ENCODE measurements at places on chromosomes 2 and 18.

DNA sequence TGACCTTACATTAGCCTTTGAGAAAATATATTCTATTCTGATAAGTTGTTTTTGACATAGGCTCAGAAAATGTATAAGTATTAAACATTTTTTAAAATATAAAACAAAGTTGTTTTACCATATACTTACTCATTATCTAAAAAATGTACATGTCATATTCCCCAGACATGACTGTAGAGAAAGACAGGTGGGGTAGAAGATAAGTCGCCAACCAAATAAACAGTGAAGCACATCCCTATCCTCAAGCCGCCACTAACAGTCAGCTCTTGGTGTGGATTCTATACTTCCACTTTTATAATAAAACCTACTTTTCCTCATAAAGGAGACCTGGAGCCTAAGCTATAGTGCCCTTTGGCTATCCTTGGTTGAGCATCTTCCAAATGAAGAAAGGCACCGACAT is 26.4 kb downstream of the GDF7 start:
- DNase-seq, result no peak

DNA sequence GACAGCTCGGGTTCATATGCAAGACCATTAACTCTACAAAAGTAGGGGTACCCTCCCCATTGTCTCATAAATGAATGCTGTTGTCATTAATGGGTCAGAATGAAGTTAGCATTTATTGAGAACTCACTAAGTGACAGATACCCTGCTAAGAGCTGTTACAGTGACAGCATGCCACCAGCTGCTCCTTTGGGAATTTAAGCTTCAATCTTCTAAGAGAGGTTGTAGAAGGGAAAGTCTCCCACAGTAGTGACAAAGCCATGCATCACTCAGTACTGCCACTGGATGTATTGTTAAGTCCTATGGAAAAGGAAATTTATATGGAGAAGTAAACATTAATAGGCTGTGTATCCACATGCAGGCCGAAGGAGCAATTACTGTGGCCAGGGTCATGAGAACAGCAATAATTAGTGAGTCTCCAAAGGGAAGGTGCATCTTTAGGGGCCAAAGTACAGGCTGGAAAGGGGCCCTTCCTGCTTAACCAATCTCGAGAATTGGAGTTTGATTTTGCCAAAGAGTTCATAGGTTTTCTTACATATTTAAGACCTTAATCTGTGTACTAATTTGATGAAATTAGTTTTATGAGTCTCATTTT is 64.5 kb upstream of the FAM124B start:
- no peak for DNase-seq

GRCh38 chr2:156399224-156399949 is 36.8 kb upstream of the GPD2 start:
- DNase-seq, result no peak

DNA sequence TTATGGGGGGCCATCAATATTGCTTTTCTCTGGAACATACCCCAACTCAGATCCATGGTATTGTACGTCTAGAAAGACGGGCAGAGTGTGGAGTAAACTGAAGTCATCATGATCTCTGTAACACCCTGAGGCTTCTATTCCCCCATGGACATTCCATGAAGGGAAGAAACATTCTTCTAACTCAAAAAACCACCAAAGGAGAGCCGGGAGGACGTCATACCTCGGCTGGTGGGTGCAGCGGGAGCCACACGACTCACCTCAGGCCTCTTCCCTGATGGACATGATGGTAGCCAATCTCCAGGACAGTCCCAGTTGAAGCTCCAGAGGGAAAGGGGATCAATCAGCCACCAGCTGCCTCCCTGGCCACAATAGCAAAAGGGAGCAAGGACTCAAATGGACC is 127.3 kb downstream of the MREG start:
- DNase-seq, result no peak

DNA sequence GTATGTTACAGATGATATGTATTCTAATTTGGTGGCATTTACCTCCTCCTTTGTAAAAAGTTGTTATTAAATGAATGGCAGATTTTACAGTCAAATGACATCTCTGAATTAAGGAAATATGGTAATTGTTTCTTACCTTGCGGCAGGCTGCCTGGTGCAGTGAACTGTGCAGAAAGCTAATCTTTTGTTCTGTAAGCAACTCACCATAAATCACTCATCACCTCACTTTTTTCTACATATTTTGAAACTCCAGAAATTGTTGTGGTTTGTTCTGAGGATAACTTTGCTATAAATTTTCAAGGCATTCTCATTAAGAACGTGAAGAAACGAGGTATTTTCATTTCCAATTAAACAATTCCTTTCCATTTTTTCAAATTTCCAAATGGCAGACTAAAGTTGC is 52.7 kb downstream of the ST6GAL2 start:
- DNase-seq, result no peak

DNA sequence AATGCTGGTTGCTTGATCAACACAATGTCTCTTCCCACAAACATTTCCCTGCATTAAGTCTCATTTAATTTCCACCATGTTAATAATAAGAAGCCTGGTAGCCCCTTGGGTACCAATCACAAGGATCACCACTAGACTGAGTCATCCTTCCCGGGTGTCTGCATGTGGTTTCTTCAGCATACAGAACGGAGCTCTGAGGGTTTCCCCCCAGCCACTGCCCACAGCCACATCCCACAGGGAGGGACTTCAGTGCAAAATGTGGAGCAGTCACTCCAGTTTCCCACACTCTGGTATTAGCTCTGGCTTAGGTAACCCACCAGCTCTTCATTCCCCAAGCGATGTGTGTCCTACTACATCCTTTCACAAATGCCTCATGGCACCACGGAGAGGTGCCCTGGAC is 42.7 kb upstream of the POLE4 start:
- DNase-seq, result no peak

DNA sequence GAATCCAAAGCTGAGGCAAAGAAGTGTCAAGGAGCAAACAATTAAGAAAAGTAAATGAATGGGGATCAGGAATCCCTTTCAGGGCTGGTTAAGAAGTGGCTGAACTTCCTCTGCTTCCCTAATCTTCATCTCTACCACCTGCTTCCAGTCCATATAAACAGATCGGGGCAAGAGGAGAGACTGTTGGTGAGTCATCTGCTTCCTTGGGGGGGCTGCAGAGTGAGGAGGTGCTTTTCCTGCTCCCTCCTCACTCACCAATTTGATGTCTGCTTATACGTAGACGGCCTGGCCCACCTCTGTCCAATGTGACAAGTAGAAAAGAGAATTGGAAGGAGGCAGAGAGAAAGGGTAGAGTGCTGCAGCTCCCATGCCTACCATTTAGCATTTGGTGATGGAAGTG is 68.4 kb downstream of the NAB1 start:
- DNase-seq, result no peak

DNA sequence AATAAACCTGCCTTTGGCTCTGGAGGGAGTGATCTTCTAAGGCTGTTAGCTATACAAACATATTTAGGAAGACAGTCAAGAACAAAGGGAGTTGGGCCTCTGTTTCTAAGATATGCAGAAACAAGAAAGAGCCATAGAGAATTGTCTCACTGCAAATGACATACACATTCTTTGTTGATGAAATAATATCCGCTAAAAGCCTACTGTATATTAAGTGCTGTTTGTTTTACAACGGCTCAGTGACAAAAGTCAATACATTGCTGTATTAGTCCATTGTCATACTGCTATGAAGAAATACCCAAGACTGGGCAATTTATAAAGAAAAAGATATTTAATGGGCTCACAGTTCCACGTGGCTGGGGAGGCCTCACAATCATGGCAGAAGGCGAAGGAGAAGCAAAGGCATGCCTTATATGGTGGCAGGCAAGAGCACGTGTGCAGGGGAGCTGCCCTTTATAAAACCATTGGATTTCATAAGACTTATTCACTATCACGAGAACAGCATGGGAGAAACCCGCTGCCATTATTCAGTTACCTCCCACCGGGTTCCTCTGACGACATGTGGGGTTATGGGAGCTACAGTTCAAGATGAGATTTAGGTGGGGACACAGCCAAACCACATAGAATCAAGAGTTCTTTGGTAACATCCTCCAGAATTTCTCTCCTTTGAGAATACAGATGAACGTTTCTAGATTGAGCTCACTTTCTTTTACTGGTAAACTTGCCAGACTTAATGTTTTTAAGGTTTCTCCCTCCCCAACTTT is 157.8 kb downstream of the PIK3C3 start:
- no peak for DNase-seq

DNA sequence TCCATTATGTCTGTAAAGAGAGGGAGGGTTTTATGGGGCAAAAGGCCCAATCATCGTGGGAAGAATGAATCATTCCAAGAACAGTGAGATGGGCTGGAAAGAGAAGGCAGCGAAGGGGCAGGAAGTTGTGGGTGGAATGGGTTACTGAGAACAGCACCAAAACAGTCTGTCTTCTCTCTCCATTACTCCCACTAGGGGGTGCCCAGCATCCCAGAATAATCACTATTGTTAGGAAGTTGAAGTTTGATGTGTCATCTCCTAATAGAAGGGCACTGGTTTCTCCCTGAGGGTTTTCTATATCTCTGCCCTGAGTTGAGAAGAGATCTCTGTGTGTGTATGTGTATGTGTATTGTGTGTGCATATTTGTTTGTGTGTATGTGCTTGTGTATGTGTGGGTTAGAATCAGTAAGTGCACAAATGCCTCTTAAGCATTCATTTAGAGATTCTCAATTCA is 76.6 kb upstream of the MAP4K3 start:
- DNase-seq, result peak; percentile 36

- DNase-seq, result no peak
Measured at GRCh38 chr18:58608216-58608615, 20.7 kb downstream of the ALPK2 start.

GRCh38 chr2:161124201-161124600 is 36.0 kb upstream of the TANK start:
- no peak for DNase-seq

DNA sequence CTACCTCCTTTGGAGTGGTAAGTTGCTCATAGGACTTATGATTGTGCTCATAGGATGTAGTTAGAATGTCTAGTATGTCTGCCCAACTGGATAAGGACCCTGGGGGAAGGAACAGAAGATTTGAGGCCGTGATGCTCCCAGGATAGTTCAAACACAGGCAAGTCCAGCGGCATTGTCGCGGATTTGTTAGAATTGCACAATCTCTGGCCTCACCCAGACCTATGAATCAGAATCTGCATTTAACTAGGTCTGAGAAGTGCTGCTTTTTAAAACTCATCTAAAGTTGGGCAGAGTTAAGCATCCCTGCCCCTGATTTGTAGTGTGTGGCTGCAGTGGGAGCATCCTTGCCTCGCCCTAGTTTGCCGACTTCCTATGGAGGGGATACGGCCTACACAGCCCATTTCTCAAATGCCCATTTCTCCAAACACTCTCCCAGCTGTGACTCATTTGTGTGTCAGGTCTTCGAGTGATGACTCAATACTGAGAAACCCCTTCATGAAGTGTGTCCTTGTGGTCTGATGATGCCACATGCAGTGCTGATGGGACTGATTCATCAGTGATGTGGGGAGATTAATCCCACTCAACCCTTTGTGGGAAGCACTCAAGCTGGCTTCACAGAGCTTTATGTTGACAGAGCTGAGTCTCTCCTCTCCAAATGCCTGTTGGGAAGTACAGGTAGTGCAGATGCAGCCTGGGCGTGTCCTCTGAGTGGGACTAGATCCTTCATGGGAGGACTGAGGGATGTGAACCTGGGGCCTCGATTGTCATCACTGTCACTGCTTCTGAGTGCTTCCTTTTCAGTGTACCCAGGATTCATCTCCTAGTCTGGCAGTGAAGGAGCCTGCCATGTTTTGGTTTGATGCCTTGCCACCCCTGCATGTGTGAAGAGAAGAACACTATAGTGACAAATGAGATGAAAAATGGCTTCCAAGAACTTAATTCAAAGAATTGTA is 18.7 kb downstream of the SMIM21 start:
- DNase-seq, result no peak

All from activated T-cell treated with anti-CD3 and anti-CD28 coated beads for 4 hours (primary cell).